Activated CD4-positive, CD25-positive, alpha-beta regulatory T cell treated with anti-CD3 and anti-CD28 coated beads, Interleukin-2, amount 50 U/mL, for 24 hours (primary cell): ENCODE measurements at places on chromosomes 1 and 21.
A peak's percentile ranks its signal among the peaks of the same experiment; 100 is the strongest.

DNA sequence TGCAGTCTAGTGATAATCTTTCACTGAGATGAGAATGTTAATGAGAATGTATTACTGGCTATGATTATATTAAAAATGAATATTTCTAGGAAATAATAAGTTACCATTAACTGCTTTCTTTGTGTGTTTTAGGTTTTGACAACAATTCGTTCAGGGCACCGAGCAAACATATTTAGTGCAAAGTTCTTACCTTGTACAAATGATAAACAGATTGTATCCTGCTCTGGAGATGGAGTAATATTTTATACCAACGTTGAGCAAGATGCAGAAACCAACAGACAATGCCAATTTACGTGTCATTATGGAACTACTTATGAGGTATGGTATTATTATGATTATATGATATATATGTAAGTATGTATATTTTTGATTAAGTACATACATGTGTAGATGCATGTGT lies 37.8 kb upstream of the MPC2 start:
- no peak for ATAC-seq

- ATAC-seq = no peak
Observed at GRCh38 chr21:20151741-20152140, 846.5 kb upstream of the NCAM2 start.

GRCh38 chr1:209624558-209625549 lies 27.4 kb downstream of the LAMB3 start:
- no peak for ATAC-seq

DNA sequence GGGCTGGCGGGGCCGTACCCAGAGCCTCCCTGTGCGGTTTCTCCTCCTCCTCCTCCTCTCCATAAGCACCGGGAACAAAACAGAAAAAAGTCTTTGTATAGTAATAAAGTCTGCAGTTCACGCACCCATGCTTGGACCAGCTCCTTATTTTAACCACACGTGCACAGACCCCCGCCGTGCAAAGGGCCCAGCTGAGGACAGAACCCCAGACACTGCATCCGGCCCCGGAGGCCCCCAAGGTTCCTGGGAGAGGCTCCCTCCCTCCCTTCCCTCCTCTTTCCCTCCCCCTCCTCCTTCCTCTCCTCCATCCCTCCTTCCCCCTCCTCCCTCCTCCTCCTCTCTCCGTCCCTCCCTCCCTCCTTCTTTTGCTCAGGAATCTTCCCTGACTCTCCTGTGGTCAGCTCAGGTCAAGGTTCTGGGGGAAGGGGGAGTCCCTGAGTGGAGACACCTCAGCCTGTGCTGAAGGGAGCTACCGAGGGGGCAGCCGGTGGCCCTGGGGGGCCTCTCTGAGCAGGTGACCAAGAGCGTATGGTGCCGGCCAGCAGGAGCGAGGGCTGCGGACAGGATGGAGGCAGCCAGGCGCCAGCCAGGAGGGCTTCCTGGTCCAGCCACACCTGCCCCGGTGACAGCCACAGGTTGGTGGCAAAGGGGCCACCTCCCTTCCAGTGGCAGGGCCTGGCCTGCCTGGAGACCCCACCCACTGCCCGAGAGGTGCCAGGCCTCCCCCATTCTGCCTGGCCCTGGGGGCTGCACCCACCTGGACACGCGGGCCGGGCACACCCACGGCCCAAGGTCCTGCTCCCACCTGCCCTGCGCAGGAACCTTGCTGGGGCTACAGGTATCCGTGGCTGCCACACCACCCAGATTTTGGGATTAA lies 3.2 kb upstream of the TTLL10 start:
- ATAC-seq = no peak

GRCh38 chr1:16474166-16474800 lies 33.8 kb downstream of the NECAP2 start:
- ATAC-seq = no peak

GRCh38 chr1:221699577-221699976 lies 42.3 kb downstream of the DUSP10 start:
- ATAC-seq = no peak

- ATAC-seq = no peak
Observed at GRCh38 chr1:17709981-17710380, 45.2 kb upstream of the ACTL8 start.

DNA sequence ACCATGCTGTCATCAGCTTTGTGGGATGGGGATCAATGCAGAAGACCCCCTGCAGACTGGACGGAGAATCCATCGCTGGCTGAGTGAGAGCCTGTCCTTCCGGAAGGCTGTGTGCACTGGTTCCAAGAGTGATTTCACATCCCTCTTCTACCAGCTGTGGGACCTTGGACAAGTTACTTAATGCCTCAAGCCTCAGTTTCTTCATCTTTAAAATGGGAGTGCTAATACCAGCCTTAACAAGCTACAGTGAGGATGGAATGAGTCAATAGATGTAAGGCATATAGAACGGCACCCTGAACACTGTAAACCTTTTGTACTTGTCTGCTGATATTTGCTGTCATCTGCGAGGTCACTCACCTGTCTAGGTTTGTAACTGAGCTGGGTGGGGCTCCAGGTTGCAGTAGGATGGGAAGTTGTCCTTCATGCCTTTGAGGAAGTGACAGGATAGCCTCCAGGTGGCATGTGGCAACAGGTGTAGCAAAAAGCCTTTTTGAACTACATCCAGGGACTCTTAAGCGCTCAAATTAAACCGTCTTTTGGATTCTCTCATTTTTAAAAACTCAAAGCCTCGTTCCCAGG lies 27.5 kb downstream of the TMEM51 start:
- no peak for ATAC-seq

DNA sequence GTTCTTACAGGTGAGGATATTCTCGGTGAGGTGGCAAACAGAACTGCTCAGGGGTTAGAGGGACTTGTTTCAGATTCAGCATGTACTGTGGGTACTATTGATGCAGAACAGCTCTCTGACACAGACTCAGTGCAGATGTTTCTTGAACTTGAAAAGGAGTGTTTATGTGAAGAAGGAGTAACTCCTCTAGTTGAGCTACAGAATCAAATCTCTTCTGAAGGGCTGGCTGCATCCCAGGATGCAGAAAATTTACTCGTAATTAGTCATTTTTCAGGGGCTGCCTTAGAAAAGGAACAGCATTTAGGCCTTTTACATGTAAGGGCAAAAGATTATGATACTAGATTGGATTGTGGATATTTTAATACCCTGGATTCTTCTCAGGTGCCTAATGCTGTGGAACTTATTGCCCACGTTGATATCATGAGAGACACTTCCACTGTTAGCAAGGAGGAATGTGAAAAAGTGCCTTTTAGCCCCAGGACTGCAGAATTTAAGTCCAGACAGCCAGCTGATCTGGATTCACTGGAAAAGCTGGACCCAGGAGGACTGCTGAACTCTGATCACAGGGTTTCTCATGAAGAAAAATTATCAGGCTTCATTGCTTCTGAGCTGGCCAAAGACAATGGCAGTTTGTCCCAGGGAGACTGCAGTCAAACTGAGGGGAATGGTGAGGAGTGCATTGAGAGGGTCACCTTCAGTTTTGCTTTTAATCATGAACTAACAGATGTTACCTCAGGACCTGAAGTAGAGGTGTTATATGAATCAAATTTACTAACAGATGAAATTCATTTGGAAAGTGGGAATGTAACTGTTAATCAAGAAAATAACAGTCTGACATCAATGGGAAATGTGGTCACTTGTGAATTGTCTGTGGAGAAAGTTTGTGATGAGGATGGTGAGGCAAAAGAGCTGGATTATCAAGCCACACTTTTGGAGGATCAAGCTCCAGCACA lies 79.6 kb upstream of the BMP8A start:
- ATAC-seq = no peak

DNA sequence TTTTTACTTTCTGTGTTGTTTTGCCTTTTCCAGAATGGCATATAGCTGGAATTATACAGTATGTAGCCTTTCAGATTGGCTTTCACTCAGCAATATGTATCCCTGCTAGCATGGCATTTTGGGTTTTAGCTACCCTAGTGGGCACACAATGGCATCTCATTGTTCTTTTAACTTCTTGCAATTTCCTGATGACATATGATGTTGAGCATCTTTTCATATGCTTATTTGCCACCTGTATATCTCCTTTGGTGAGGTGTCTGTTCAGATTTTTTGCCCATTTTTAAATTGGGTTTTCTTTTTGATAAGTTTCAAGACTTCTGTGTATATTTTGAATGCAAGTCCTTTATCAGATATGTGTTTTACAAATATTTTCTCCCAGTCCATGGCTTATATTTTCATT lies 14.0 kb downstream of the TSEN15 start:
- ATAC-seq = no peak

- no peak for ATAC-seq
Observed at GRCh38 chr1:179814546-179814838, 63.1 kb downstream of the TOR1AIP2 start.

- ATAC-seq = peak; percentile 74
Observed at GRCh38 chr1:27342391-27342777, 562 bp downstream of the SYTL1 start.

DNA sequence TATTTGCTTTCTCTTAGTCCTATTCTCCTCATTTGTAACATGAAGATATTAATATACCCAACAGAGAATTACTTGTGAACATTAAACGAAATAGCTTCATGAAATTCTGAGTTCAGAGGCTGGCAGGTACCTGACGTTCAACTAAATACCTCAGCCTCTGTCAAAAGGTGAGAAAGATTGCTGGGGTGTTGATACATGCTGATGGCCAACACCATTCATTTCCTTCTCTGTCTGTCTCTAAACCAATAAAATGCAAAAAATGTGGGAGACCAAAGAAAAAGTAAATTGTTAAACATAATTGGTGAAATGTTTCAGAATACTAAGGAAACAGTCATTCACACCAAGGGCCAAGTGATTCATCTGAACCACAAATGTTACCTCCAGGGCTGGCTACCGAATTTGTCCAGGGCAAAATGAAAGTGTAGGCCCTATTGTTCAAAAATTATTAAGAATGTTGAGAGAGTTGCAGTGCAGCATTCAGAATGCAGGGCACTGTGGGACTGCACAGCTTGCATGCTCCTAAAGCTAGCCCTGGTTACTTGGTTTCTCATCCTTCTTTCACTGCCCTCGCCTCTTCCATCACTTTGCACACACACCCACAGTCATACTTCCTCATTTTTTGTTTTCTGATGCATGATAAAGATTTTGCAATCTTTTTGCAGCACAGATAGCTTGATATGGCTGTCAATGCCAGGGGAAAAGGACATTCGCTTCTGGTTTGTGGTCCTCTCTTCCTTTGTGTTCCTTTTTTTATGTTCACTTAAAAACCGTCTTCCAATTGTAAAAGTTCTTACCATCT lies 414.3 kb upstream of the NR5A2 start:
- ATAC-seq = no peak

DNA sequence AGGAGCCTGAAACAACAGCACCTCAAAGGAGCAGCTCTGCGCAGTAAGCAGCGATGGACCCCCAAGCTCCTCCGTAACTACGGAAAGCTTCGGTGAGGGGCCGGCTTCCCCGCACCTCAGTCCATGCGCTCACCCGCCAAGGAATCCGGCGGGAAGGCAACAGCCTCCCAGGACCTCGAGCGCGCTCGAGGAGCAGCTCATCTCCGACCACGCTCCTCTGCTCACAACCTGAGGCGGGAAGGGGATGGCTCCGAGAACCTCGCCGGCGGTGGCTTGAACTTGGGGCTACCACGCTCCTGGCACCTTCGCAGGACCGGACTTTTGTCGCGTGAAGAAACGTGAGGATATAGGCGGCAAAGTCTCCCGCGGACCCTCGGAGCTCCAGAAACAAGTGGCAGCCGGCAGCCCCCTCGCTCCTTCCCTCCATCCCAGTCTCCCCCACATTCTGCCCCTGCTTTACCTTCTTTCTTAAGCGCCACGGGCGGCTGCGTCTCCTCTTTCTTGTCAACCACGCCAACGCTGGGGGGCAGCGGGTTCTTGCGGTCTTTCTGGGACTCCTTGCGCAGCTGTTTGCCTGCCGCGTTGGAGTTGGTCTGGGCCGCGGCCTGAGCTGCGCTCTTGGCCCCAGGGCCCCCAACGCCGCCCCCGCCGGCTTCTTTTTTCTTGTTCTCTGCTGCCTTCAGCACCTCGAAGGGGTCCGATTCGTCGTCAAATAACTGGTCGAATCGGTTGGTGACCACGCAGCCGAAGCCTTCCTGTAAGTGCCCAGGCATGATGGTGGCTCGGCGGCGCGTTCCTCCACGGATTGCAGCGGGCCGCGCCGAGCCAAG lies 459 bp downstream of the SERBP1 start:
- ATAC-seq = peak; percentile 1

DNA sequence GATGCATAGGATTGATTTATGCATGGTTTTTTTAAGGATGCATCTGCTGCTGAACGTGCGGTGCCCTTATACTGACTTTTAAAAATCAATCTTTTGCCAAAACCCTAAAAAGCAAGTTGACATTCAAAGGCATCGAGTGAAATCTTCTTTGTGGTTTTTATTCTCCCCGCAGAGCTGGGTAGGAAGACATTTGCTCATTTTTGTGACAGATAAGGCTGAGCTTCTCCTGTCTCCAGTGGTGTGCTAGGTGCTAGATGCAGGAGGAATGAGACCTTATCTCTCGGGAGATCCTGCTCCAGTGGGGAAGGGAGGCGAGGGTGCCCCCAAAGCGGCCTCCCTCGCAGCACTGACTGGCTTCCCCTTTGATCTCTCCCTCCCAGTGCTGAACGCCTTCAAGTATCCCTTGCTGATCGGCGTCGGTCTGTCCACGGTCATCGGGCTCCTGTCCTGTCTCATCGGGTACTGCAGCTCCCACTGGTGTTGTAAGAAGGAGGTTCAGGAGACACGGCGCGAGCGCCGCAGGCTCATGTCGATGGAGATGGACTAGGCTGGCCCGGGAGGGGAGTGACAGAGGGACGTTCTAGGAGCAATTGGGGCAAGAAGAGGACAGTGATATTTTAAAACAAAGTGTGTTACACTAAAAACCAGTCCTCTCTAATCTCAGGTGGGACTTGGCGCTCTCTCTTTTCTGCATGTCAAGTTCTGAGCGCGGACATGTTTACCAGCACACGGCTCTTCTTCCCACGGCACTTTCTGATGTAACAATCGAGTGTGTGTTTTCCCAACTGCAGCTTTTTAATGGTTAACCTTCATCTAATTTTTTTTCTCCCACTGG lies 14.9 kb upstream of the CD101 start:
- peak; percentile 49 for ATAC-seq

- no peak for ATAC-seq
Observed at GRCh38 chr1:2060072-2060471, 9.9 kb downstream of the PRKCZ start.

DNA sequence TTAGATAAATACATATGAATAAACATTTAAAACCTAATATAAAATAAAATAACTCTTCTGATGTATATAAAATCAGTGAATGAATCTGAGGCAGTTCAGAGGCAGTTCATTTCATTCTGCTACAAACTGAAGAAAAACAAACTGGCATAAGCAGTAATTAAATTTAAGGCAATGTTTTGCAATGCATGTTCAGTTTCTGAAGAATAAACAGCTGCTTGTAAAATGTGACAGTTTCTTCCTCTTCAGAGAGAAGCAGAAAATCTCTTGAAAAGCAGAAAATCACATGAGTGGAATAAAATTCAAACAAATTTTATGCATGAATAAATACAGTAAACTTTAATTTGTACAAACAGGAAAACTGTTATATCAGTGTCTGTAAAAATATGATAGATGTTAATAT lies 643.7 kb downstream of the KCNT2 start:
- no peak for ATAC-seq

DNA sequence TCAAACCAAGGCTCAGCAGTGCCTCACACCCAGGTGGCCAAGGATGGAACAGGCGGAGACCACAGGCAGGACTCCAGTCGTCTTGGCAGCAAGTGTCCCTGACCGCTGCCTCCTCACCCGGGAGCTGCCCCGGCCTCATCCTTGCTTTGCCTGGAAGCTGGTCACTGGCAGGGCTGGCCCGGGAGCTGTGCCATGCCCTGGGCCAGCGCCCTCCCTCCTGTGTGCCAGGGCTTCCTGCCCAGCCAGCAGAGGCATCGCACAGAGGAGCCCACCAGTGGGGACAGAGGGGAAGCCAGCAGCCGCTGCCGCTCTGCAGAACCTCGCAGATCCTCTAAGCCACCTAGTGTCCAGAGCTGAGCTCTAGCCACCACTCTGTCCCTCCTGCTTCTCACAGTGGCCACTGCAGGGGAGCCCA lies 7.8 kb downstream of the CASZ1 start:
- ATAC-seq = no peak
